EH (cell line): ENCODE measurements at places on chromosomes 5 and 9.

DNA sequence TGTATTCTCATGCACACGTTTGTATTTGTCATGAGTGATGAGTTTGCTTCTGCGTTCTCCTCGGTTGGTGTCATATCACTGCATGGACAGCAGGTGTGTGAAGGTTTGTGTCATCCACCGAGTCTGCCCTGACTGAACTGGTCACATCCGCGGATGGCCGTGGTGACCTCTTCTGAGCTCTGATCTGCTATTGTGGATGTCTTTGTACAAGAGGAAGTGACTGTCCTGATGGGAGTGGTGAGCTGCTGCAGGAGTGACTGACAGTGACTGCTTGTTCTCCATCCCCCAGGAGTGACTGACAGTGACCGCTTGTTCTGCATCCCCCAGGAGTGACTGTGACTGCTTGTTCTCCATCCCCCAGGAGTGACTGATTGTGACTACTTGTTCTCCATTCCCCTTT, 69.9 kb downstream of the EHMT1 start:
- DNase-seq: no peak

DNA sequence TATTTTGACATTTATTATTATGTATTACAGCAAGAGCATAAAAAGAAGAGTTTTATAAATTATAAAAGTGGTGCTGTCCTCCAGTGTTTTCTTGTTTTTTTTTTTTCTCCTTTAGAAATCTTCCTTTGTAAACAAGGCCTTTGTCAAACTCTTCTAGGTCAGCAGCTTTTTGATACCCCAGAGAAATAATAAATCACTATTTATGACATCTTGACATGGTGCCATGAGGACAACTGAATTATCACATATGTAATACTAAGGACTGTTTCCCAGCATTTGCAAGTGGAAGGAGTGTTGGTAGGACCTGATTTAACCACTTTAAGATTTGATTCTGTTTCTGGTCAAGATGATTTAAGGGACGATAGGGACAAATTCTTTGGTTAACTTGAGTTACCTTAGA, 4.6 kb downstream of the SMARCA2 start:
- no peak for DNase-seq

DNA sequence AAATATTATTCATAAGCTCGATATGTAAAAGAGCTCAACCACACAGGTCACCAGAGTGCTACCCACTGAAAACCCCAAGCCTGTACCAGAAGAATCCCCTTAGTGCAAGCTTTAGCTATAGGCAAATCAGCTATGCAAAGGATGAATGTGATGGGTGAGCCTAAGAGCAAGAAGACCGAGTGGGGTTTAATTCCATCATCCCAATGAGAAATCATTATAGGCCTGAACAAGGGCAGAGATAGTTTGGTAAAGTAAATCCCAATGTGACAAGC, 21.8 kb downstream of the ELOVL7 start:
- no peak for DNase-seq

DNA sequence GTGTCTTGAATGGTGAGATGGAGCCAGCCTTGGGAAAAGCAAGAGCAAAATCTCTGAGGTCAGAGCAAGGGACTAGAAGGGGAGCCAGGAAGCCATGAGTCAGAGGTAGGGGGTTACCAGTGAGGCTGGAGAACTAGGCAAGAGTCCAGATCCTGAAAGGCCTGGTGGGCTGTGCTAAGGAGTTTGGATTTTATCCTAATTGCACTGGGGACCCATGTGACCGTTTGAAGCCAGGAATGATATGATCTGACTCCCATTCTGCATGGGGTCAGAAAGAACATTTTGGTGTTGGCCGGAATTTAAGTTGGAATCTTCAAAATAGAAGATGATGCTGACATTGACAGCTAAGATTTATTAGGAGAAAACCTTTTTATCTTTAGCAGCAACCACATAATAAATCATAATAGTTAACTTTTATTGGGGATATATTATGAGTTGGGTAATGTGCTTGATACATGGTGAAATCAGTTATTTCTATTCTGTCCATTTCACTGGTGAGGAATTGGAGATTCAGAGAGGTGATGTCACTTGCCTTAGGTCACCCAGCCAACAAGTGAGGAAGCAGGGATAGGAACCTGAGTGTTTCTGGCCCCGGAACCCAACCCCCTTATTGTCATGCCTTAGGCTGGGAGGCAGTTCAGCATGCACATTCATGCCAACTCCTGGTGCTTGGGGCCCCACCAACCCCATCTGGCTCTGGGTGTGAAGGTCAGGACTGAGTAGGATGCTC, 61.5 kb upstream of the RARS1 start:
- peak; percentile 80 for DNase-seq

DNA sequence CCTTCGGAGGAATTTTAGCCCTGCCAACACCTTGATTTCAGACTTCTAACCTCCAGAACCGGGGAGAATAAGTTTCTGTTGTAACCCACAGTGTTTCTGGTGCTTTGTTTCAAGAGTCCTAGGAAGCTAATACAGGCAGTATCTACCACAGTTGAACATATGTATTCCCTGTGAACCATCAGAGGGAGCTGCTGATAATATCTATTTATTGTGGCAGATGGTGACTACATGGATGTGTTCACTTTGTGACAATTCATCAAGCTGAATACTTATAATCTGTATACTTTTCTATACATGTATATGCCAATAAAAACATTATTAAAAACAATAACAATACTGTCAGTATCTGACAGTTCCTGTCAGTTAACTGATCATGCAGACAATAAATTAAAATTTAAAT, 137.2 kb upstream of the GNA14 start:
- no peak for DNase-seq

DNA sequence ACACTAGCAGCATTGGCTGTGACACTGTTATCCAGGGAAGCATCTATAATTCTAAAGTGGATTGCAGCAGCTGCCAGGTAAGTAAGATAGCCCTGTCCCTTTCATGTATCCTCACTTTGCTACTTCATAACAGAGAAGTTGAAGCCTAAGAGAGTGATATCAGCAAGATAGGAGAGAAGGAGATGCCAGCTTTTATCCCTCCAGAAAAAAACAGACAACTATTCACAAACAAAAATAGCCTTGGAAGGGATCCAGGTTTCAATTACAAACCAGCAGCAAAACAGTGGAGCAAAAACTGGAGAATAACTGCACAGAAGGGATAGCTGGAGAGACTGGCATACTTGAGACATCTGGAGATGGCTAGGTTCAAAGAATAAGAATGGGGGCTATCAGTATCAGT, 19.6 kb upstream of the VCAN start:
- no peak for DNase-seq

GRCh38 chr9:120935383-120935857, 8.8 kb upstream of the TRAF1 start:
- DNase-seq: peak; percentile 95

- DNase-seq: peak; percentile 84
Observed at GRCh38 chr5:34691326-34691725, 35.2 kb downstream of the RAI14 start.

GRCh38 chr9:137449931-137450538, 8.9 kb upstream of the ENTPD8 start:
- no peak for DNase-seq

GRCh38 chr5:127298656-127299055, 8.1 kb downstream of the MEGF10 start:
- no peak for DNase-seq

GRCh38 chr9:91949392-91949945, 559 bp downstream of the ROR2 start:
- peak; percentile 6 for DNase-seq

DNA sequence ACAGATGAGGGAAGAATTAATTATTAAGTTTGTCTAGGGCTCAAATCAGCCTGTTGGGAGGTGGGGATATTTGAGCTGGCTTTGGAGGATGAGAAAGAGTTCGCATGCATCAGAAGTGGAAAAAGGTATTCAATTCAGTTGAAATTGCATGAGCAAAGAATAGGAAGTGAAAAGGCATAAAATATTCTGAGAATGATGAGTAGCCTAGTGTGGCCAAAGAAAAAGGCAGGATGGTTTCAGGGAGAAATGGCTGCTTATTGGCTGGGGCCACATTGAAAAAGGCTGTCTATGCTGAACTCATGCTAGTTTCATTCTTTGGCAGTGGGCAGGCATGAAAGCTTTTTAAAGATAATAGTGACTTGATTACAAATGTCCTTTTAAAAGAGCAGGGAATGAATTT, 235.4 kb upstream of the RIOK2 start:
- no peak for DNase-seq
